ENCODE measurements at places on chromosomes 4 and X.

GRCh38 chr4:101171747-101172146, 175.6 kb downstream of the PPP3CA start:
- no peak for DNase-seq

- no peak for DNase-seq
Measured at GRCh38 chrX:152819266-152819665, 11.3 kb downstream of the CETN2 start.

GRCh38 chrX:101164766-101165590, 54.6 kb upstream of the DRP2 start:
- DNase-seq = no peak

GRCh38 chr4:81472281-81473182, 825 bp upstream of the RASGEF1B start:
- no peak for DNase-seq

Data from activated CD4-positive, CD25-positive, alpha-beta regulatory T cell treated with anti-CD3 and anti-CD28 coated beads, Interleukin-2, amount 50 U/mL, for 72 hours (primary cell).